GM12864 (cell line): ENCODE measurements at places on chromosomes 4 and X.

GRCh38 chr4:42710329-42710728 lies 53.4 kb upstream of the ATP8A1 start:
- DNase-seq = no peak

- no peak for DNase-seq
Observed at GRCh38 chr4:20684852-20685763, 15.2 kb upstream of the PACRGL start.

DNA sequence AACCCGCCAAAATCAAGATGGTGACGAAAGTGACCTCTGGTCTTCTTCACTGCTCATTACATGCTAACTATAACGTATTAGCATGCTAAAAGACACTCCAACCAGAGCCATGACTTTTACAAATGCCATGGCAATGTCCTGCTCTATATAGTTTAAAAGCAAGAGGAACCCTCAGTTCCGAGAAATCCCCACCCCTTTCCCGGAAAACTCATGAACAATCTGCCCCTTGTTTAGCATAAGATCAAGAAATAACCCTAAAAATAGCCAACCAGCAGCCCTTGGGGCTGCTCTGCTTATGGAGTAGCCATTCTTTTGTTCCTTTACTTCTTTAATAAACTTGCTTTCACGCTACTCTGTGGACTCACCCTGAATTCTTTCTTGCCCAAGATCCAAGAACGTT lies 463.5 kb upstream of the FAM241A start:
- DNase-seq = no peak

GRCh38 chr4:121950680-121951520 lies 960 bp downstream of the TRPC3 start:
- DNase-seq = no peak

DNA sequence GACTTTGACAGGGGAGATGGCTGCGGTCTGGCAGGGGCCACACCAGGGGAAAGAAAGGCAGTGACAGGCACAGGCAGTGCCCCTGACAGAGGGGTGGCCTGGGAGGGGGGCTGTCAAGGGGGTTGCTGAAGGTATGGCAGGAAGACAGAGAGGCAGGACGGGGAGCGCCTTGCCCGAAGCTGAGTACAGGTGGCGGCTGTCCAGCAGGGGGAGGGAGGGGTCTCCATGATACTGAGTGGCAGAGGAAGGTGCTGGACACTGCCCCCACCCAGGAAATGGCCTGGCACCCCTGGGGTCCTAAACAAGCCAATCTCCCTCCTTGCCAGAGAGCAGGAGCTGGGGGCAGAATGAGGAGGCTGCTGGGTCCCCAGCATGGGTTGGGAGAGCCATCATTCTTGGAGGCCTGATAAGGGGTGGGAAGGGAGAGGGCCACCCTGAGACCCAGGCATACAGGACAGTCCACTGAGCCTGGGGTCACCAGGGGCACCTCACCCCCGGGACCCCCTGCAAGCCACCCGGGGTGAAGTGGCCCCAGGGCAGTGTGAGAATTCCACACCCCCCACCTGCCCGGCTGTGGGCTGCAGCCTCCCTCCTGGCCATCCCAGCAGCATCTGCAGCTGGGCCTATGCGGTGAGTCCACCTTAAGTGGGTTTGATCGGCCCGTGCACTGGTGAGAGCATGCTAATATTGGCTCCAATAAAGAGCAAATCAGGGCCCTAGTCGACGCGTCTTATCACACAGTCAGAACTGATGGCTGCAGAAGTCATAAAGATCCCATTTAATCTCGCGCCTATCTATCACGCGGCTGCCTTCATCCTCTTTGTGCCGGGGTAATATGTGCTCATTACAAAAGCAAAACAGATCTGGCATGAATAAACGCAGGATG lies 108.5 kb downstream of the FAM53A start:
- DNase-seq = no peak
